ENCODE measurements at places on chromosomes 7 and 10.

GRCh38 chr10:101355072-101355706, 1.2 kb downstream of the BTRC start:
- DNase-seq, result no peak

DNA sequence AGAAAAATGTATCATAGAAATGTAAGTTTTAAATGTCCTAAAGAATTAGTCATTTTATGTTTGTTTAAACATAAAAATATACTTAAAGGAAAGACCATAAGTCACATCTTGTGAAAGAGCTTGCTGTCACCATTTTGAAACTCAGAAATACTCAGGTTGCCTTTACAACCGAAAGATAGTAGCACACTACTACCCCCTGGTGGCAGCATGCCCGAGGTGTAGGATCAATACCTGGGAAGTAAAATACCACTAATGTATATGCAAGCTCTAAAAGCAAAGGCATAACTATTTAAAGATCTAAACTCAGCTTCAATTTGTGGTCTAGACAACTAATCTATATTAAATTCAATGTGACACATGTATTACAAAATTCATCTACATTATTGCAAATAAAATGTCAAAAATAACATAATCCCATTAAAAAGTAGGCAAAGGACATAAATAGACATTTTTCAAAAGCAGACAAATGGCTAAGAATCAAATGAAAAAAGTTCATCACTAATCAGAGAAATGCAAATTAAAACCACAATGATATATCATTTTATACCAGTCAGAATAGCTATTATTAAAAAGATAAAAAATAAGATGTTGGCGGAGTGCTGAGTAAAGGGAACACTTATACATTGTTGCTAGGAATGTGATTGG, 47.7 kb upstream of the FGL2 start:
- peak; percentile 54 for DNase-seq

DNA sequence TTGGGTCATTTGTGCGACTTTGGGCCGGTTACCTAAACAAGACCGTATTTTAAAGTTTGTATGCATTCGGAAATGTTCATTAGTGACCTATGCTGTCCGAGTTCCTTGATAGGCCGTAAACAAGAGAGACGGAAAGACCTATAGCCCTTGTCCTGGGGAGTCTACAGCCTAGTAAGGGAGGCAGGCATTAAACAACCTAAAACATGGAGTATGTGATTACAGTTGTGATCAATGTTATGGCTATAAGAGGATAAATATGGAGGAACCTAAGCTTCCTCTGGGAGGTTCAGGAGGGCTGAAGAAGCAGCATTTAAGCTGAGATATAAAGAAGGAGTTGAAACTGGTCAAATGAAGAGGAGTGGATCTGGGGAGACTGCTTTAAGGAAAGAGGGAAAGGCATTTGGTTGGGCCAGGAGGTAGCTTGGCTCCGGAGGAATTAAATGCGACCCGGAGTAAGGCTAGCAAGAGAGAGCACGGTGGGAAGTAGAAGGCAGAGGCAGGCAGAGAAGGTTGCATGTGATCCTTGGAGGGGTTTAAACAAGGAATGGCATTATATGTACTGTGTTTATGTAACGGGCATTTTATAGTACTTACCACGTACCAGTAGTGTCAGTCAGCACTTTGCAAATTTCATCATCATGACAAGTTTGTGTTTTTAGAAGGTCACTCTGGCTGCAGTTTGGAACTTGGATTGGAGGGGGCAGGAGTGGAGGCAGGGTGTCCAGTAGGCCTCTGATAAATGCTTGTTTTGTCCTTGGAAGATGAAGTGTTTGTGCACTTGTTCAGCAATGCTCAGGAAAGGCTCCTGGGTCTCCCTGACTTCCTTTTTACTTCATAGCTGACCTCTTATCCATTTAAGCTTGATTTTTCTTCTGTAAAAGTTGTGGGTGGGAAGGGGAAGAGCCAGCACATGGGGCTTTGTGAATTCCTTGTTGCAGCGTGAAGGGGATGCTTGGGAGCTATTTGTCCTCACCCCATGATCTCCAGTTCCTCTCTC, 1.0 kb upstream of the AVPI1 start:
- peak; percentile 12 for DNase-seq

DNA sequence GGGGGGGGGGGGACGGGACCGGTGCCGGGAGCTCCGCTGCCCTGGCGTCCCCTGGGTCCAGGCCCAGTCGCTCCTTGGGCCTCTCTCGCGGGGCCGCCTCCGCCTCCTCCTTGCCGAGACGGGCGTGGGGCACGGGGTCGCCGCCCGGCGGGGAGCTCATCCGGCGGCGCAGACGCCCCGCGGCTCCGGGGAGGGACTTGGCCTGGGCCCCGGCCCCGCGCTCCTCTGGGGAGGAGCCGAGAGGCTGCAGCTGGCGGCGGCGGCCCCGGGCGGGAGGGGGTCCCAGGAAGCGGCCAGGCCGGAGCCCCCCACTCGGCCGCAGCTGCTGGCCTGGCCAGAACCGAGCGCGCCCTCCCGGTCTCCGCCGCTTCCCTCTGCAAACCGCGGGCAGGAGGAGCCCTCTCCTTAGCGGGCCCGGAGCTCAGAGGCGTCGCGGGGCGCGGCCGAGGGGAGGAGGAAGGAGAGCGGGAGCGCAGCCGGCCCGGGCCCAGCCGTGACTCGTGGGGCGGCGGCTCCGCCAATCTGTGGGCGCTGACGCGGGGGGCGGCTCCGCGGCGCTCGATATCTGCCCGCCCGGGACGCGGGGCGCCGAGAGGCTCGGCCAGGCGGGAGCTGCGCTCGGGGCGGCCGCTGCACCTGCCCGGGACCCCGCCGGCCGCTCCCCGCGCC, at the start of gene FAM20C:
TSS of gene FAM20C (plus strand) at position 591 of the 669 bp plus-strand sequence. CDS start 629 bp downstream, outside the sequence.
- peak; percentile 93 for DNase-seq

DNA sequence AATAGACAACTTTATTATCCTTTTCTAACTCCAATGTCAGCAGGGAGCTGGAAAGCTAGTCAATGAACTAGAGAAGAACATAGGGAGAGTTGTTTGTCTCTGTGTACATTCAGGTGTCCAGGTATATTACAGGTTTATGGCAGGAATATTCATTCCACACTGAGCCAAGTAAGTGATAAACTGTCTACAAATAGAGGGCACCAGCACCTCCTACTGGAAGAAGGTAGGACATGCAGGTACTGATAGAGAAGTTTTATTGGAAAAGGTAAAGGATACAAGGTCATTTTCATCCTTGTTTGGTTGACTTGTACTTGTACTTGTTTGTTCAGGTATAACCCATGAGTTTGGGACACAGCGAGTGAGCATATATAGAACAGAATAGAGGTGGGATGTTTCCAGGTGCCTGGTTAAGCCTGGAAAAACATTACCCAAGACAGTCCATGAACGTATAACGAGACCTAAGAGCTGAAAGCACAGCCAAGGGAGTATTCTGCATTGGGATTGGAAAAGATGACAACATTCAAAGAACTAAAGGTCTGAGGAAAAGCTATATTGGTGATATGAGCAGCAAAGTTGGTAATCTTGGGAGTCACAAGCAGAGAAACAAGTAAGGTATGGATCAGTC, 61.4 kb upstream of the PPP1R3C start:
- peak; percentile 54 for DNase-seq

GRCh38 chr10:109773288-109774120, 149.8 kb downstream of the XPNPEP1 start:
- DNase-seq, result peak; percentile 15

GRCh38 chr10:12228851-12229250, 32.9 kb downstream of the CDC123 start:
- DNase-seq, result no peak

GRCh38 chr10:130352291-130352645, 216.1 kb downstream of the GLRX3 start:
- no peak for DNase-seq

- DNase-seq, result no peak
Observed at GRCh38 chr7:74093671-74094223, 10.1 kb downstream of the LIMK1 start.

DNA sequence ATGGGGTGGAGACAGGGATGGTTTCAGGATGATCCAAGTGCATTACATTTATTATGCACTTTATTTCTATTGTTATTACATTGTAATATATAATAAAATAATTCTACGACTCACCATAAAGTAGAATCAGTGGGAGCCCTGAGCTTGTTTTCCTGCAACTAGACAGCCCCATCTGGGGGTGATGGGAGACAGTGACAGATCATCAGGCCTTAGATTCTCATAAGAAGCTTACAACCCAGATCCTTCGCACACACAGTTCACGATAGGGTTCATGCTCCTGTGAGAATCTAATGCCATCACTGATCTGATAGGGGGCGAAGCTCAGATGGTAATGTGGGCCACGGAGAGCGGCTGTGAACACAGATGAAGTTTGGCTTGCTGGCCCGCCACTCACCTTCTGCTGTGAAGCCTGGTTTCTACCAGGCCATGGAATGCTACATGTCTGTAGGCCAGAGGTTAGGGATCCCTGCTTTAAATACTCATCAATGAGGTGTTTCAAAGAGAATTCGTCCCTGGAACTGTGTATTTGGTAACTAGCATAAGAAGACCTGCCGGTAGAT, 21.2 kb upstream of the PRKCQ start:
- no peak for DNase-seq

DNA sequence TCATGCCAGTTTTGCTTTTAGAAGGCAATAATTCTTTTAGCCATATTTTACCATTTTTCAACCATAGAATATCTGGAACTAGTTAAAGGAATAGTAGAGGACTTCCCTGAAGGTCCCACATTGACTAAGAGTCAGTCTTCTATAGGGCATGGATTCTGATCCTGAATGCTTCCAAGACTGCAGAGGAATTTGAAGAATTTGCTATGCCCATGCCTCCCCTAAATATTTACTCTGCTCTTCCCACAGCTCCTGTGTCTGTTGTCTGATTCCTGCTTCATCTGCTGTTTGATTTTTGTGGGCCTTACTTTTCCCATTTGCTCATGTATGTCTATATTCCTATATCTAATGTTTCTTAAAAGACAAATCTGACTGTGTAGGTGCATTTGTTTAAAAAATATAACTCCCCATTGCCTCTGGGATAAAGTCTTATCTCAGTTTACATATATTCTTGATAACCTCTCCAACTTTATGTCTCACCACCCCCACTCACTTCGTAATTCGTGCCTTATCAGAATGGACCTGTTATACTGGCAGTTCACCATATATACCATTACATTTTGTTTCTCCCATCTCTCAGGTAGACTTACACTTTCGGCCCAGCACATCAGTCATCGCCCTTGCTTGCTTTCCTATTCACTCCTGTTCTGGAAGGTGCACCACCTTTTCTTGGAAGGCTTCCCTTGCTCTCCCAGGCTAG, 33.9 kb downstream of the LRRC4 start:
- peak; percentile 56 for DNase-seq

- no peak for DNase-seq
Observed at GRCh38 chr7:26151650-26151952, 397 bp upstream of the NFE2L3 start.

DNA sequence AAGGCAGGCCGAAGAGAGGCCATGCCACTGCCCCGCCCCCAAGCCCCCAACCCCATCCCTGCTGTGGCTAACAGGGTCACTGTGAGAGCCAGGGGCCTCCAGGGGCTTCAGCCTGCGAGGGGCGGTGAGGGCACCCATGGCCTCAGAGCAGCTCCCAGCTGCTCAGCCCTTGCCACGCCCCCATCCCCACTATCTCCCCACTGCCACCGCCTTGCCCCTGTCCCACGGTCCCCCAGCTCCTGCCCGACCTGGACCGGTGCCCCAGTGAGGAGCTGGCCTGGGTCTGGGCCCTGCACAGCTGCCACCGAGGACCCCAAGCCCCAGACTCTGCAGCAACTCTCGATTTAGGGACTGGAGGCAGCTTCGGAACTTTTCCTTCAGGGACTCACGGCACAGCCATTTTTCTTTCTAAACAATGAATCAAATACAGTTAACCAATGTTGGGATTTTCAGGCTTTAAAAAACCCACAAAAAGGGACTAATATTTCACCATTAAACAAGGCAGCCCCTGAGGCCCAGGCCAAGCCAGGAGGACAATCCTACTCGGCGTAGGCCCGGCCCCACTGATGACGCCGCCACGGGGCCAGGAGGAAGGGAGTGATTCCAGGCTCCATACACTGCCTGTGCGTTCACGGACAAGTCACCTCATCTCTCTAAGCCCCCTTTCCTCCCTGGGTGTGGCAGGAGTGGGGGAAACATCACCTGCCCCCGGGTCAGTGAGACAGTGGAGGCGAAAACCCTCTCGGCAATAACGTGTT, 237.1 kb downstream of the ELFN1 start:
- no peak for DNase-seq

GRCh38 chr7:42940985-42941847, 9.0 kb downstream of the MRPL32 start:
- peak; percentile 73 for DNase-seq

- DNase-seq, result no peak
Observed at GRCh38 chr10:1632141-1632540, 105.2 kb downstream of the ADARB2 start.

DNA sequence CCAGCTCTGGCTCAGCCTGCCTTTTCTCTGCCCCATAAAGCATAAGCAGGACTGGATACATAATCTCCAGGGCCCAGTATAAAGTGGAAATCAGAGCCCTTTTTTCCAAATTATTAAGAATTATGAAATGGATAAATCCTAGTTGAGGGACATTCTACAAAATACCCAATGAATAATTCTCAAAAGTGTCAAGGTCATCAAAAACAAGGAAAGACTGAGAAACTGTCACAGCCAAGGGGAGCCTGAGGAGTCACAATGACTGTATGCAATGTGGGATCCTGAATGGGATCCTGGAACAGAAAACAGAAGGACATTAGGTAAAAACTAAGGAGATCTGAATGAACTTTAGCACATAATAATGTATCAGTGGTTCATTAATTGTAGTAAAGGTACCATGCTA, 4.8 kb upstream of the UNC5B start:
- DNase-seq, result no peak

DNA sequence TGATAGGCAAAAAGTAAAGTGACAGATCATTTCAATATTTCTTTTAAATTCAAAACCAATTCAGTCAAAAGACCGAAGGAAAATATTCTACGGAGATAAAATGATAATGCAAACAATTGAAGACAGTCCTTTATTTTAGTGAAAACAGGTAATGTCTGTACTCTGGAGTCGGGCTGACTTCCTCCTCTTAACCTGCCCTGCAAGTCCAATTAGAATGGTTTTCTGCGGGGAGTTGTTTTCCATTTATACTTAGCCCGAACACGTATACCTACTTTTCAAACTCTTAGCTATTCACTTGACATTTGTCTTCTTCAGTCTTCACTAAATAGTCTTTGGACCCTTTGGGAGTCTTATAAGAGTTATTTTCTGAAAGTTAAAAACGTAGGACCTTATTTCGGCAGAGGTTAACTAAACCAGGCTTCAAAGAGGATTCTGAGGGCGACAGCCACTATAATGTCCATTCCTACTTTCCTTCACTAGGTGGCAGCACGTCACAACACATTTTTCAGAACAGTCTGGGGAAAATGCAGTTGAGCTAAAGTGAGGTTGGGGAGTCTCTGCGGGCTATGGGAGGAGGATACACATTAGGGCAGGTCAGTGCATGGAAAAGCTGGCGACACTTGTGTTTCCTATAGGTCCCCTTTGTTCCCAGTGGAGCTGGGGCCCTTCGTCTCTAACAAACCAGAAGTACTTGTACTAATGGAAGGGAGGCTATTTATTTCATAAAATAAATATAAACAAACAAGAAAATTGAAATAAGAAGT, 472.0 kb downstream of the KCNMA1 start:
- DNase-seq, result peak; percentile 54
